ENCODE measurements at places on chromosomes 6 and 20.

- no peak for DNase-seq
Observed at GRCh38 chr6:144710207-144710606, 425.1 kb downstream of the UTRN start.

DNA sequence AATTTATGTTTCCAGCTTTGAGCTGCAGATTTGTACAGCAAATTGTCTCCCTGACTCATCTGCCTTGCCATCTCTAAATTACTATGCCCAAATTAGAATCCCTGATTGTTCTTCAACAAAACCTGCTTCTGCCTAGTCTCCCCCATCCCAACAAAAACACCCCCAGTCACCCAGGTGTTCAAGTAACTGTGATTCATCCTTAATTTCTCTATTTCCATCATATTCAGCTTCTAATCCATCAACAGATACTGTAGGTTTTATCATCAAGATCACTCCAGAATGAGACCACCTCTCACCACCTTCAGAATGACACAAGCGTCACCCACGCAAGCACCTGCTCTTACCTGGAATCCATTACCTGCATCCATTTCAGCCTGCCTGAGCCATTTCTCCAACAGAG is 498.5 kb downstream of the PRKN start:
- DNase-seq, result no peak

GRCh38 chr6:39182604-39183003 is 46.7 kb downstream of the KCNK5 start:
- no peak for DNase-seq

DNA sequence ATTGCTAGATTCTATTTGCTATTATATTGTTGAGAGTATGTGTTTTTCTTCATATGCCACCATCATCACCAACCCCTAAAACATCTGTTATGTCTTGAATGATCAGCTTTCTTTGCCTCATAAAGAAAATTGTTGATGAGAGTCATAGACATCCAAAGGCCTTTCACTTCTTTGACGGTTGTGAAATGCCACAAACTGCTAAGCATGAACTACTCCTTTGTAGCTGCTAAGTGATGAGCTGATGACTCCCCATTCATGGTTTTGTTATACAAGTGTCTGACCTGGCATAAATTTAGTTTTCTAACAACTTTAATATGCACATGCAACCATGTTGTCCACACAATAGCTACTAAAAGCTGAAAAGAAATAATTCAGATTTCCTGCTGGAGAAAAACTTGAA is 684 bp upstream of the MED23 start:
- no peak for DNase-seq

DNA sequence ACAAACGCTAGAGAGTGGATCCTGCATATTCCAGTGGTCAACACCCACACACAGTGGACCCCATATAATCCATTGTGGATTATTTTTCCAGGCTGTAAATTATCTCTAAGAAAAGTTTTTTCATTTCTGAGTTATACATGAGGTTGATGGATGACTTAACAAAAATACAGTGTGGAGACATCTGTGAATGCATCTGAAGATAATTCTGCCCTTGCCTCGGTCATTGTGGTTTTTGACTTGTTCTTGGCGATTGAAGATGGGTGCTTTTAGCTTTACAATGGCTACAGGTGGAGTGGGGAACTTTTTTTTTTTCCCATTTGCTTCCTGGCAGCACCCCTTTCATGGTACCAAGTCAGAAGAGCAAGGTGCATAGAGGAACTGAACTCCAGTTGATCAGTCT is 242.7 kb downstream of the MYLK4 start:
- no peak for DNase-seq

DNA sequence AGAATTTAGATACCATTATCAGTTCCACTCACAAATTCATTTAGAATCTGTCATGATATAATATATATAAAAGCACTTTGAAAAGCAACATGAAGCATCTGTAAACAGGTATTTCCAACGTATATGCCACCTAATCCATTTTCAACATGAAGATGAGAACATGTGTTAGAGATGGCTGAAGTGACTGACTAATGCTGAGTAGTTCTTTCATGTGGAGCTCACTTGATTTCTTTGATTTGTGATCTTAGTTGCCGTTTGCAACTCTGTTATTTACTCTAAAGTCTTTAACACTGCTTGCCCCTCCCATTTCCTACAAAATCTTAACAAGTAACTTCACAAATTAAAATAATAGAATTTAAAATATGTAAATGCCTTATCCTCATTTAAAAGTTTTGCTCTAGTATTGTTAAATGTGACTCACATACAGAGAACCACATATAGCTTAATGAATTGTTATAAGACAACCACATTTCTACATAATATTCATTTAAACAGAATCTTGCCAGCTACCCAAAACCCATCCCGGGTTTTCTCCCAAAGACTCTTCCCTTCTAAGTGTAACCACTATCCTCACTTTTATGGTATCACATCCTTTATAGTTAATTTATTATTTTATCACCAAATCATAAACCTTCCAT is 78.3 kb downstream of the ME1 start:
- DNase-seq, result no peak

GRCh38 chr6:117079951-117080350 is 185.4 kb upstream of the VGLL2 start:
- DNase-seq, result no peak

GRCh38 chr20:8624046-8624445 is 444.8 kb upstream of the PLCB4 start:
- DNase-seq, result no peak

GRCh38 chr6:34152806-34153520 is 7.1 kb upstream of the GRM4 start:
- DNase-seq, result no peak

- no peak for DNase-seq
Observed at GRCh38 chr6:36926708-36927513, 27.6 kb upstream of the PI16 start.

- DNase-seq, result no peak
Observed at GRCh38 chr6:25286891-25287290, 7.7 kb downstream of the CARMIL1 start.

GRCh38 chr20:13333036-13333435 is 112.0 kb downstream of the ISM1 start:
- DNase-seq, result no peak

GRCh38 chr6:156638581-156638980 is 138.6 kb upstream of the ARID1B start:
- DNase-seq, result no peak

DNA sequence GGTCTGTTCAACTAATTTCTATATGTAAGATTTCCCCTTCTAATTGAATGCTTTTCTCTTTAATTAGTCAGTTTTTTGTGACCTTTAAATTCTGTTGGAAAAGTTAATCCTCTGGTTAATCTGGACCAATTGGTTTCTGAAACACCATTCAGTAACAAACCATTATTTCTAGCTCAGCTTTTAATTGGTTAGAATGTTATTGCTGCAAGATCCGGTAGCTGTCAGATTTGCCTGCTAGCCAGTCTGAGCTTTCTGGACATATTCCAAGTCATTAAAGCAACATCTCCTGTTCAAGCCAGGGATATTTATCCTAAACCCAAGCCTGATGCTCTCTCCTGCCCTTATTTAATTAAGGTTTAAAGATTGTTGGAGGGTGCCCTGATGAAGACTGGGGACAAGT is 55.1 kb upstream of the FBXL4 start:
- no peak for DNase-seq

DNA sequence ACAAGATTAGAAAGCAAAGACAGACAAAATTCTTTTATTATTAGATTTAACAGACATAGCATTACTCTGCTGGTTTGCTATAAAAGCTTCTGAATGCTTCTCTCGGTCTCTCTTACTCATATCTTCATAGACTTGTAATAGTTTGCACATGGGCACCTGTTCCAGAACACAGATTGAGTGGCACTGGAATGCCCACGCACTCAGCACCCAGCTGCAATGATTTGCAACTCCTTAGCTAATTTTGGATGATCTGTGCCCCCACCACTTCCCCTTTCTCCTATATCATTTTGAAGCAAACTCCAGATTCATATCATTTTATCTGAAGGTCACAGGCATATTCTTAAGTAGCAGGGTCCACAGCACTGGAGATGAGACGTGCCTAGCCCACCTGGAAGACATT is 148.8 kb downstream of the CFAP61 start:
- DNase-seq, result no peak

- peak; percentile 33 for DNase-seq
Observed at GRCh38 chr20:46132705-46133120, 14.6 kb downstream of the CD40 start.

DNA sequence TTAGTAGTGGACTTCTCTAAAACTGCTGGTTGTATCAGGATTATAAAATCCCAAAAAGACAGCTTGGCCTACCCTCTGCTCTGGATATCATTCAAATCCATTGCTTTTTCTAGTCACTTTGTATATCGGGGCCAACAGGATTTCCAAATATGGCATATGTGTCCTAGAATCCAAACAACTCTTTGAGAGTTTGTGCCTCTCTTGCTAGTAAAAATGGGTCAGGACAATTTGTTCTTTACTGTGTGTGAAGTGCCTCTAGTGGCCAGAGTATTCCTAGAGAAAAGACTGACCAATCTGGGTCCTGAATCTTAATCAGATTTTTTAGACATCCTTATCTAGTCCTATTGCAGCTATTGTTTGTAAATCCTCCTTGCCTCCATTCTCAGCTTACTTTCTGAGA is 33.5 kb upstream of the MANEA start:
- no peak for DNase-seq

- DNase-seq, result no peak
Observed at GRCh38 chr6:66995669-66996068, 1288.6 kb upstream of the EYS start.

- no peak for DNase-seq
Observed at GRCh38 chr20:51651921-51652549, 109.5 kb upstream of the NFATC2 start.

DNA sequence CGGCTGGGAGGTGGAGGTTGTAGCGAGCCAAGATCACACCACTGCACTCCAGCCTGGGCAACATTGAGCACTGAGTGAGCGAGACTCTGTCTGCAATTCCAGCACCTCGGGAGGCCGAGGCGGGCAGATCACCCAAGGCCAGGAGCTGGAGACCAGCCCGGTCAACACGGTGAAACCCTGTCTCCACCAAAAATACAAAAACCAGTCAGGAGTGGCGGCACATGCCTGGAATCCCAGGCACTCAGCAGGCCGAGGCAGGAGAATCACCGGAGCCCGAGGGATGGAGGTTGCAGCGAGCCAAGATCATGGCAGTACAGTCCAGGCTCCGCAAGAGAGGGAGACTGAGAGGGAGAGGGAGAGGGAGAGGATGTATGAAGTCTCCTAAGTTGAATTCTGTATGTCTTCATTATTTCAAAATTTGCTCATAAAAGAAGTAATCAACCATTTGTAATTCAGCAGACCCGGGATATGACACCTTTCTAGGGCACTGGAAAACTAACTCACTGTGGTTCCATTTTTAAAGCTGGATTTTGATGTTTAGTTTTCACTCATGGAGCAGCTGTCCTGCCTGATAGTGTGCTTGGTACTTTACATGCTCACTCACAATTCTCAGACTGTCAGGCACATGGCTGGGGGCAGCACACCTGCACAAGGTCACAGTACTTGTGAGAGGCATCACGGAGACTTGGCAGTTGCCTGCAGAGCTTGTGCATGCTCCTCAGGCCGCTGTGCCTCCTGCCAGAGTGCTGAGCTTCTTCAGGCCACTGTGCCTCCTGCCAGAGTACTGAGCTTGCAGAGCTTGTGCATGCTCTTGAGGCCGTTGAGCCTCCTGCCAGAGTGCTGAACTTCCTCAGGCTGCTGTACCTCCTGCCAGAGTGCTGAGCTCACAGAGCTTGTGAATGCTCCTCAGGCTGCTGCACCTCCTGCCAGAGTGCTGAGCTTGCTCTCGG is 106.2 kb downstream of the ERMARD start:
- no peak for DNase-seq

DNA sequence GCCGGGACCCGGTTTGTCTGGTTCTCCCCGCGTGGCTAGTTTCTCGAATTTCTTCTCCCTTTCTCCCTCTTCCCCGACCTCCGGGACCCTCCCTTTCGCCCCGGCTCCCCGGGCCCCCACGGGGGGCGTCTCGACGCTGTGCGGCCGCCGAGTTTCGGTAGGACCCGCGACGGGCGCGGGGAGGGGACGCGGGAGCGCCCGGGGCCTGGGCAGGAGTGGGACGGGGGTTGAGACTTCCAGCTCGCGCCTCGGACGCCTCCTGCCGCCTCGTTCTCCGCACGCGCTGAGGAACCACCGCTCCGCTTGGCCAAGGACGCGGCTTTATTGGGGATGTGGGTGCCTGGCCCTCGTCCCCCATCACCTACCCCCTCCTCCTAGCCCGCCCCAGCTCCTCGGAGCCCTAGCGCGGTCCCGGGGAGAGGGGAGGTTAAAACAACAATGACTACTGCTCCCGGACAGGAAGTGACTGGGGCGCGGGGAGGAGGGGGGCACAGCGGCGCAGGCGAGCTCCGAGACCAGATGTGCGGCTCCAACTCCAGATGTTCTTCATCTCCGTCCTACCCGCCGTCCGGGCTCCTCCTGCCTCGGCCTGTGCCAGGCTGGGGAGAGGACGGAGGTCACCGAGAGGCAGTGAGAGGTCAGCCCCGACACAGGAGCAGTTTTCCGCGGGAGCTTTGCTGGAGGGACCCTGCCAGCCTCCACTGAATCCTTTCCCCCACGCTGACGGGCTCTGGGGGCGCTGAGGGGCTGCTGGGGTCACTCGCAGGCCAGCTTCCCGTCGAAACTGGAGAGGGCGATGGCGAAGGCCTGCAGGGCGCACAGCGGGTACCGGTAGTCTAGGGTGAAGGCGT is 917 bp upstream of the TEAD3 start:
- no peak for DNase-seq

GRCh38 chr6:111918825-111919224 is 45.6 kb upstream of the FYN start:
- DNase-seq, result no peak

- no peak for DNase-seq
Observed at GRCh38 chr6:31797588-31797987, 2.0 kb upstream of the VARS1 start.

DNA sequence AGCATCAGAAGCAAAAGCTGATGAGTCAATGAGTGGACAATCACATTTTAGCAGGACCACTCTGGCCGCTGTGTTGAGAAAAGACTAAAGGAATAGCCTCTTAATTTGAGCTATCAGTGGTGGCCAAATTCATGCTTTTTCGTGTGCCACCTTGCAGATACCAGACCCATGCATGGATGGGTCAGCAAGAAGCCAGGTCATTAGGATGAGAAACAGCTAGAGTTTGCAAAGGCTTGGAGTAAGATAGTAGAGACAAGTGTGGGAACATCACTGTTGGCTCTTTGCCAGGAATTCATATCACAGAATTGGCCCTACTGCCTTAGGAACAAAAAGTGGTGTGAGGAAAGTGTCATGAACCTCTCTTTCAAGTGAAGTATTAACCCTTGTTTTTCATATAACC is 25.5 kb downstream of the MRAP2 start:
- no peak for DNase-seq

DNA sequence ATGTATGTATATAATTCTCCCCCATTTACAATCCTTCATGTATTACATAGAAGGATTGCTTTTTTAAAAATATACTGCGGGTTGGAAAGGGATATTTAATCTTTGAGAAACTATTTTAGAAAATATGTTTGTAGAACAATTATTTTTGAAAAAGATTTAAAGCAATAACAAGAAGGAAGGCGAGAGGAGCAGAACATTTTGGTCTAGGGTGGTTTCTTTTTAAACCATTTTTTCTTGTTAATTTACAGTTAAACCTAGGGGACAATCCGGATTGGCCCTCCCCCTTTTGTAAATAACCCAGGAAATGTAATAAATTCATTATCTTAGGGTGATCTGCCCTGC is 3.6 kb downstream of the FOXC1 start:
- no peak for DNase-seq

- no peak for DNase-seq
Observed at GRCh38 chr6:53133961-53134360, 14.7 kb downstream of the GCM1 start.

GRCh38 chr6:104252276-104252675 is 607.4 kb downstream of the HACE1 start:
- DNase-seq, result no peak

Measured in iPS DF 6.9 (cell line).